Activated CD8-positive, alpha-beta memory T cell treated with anti-CD3 and anti-CD28 coated beads, Interleukin-2, amount 10 ng/mL, durations not matched to agents 7 days and 5 days (primary cell): ENCODE measurements at places on chromosomes 3 and 15.

DNA sequence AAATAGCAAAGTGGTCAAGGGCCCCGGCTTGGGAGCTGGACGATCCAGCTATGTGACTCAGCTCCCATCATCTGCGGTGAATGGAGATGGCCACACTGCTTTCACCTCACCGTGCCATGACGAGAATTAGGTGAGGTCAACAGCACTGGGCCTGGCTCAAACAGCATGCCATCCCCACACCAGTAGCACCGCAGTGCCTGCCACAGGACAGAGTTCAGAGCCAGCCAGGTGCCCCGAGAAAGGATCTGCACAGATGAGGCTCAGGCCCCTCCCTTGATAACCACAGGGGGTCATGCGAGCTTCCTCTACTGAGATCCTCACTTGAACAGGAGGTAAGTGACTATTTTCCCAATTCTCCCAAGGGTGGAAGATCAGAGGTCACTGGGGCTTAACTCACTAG lies 29.4 kb downstream of the ZXDC start:
- no peak overlapping the region for H3K27ac ChIP-seq
- H3K4me3 ChIP-seq = no peak overlapping the region
- H3K36me3 ChIP-seq = no peaks in the 10 kb centered on the region

DNA sequence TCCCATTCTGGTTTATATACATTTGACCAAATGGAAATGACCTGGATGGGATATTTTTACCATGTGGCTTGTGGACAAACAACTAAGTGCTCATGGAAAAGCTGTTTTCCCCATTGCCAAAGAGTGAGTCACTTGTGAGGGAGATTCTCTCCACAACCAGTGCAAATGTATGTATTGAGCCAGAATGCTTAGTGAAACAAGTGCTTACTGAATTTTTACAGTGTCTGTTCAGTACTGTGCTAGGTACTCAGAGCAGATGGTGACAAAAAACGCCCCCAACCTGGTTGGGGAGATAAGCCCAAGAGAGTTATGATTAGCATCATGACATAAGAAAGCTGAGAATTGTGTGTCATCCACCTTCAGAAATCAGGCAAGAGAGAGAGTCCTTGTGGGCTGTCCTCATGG lies 2.3 kb downstream of the CHP1 start:
- peaks cover 29% of the 10 kb centered on the region for H3K4me1 ChIP-seq
- no peak overlapping the region for H3K27ac ChIP-seq
- peaks cover 7% of the 10 kb centered on the region for H3K27me3 ChIP-seq
- H3K4me3 ChIP-seq = no peak overlapping the region

- no peak overlapping the region for H3K27ac ChIP-seq
- peaks cover 8% of the 10 kb centered on the region for H3K4me1 ChIP-seq
- H3K4me3 ChIP-seq = no peak overlapping the region
- no peak for DNase-seq
Observed at GRCh38 chr15:78343276-78344060, 3.3 kb downstream of the CRABP1 start.

GRCh38 chr3:172600644-172601065 lies 77.4 kb upstream of the TNFSF10 start:
- H3K27me3 ChIP-seq = peaks cover 6% of the 10 kb centered on the region
- DNase-seq = no peak
- peaks cover 18% of the 10 kb centered on the region for H3K4me1 ChIP-seq
- H3K27ac ChIP-seq = no peak overlapping the region
- no peak overlapping the region for H3K4me3 ChIP-seq

DNA sequence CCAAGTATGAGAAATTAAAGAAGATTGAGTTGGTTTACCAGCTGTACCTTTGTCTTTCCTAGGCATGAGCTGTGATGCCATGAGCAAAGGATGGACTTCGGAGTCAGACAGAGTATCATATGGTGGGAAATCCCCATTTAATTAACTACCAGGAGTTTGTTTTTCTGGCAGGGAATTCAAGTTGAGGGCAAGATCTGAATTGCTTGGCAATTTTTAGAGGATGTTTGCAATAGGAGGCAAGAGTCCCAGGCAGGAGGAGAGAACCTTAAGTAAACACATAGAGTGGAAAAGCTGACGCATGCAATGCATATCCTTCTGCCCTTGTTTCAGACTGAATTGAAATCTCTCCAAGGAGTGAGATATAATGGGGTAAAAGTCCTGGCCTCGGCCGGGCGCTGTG lies 569.7 kb upstream of the MDFIC2 start:
- H3K27me3 ChIP-seq = peaks cover 12% of the 10 kb centered on the region
- no peak overlapping the region for H3K4me3 ChIP-seq
- no peaks in the 10 kb centered on the region for H3K36me3 ChIP-seq
- no peaks in the 10 kb centered on the region for H3K4me1 ChIP-seq

DNA sequence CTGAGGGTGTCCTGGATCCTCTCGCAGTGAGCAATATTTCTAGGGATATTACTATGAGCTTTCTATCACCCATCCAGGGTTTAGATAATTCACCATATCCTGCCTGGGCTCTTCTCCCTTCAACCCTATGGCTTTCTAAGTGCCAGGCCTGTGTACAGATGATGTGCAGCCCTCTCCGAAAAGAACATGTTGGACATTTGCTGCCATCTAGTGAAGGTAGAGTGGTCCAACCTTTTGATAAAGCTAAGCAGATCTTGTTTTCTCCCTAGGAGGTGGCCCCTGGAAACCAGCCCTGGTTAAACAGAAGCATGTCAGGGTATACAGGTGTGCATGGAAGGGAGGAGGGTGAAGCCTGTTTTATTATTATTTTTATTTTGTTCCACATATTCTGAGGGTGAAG lies 27.9 kb upstream of the SCN10A start:
- H3K36me3 ChIP-seq = no peaks in the 10 kb centered on the region
- no peak overlapping the region for H3K27ac ChIP-seq
- DNase-seq = no peak
- H3K27me3 ChIP-seq = peaks cover 32% of the 10 kb centered on the region

GRCh38 chr15:90232941-90233386 lies 777 bp downstream of the CIB1 start:
- peak overlapping the region; percentile 89 for H3K4me3 ChIP-seq
- H3K36me3 ChIP-seq = peaks cover 35% of the 10 kb centered on the region
- H3K27ac ChIP-seq = peak overlapping the region; percentile 94
- no peak for DNase-seq
- no peaks in the 10 kb centered on the region for H3K27me3 ChIP-seq

DNA sequence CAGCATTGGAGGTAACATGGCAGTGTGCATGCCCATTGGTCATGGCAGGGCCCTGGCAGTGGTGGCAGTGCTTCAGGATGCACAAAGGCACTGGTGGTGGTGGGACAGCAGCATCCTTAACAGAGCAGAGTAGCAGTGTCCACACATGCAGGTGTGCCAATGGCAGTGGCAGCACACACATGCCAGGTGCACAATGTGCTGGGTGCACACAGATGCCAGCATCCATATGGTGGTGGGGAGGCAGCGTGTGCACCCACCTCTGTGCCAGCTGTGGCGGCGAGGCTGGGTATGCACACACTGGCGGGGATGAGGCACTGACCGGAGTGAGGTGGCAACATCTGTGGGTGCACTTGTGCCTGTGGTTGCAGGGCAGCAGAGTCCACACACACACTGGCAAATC lies 150.6 kb downstream of the SI start:
- no peaks in the 10 kb centered on the region for H3K36me3 ChIP-seq
- H3K27me3 ChIP-seq = no peaks in the 10 kb centered on the region
- no peaks in the 10 kb centered on the region for H3K4me1 ChIP-seq
- no peak for DNase-seq

DNA sequence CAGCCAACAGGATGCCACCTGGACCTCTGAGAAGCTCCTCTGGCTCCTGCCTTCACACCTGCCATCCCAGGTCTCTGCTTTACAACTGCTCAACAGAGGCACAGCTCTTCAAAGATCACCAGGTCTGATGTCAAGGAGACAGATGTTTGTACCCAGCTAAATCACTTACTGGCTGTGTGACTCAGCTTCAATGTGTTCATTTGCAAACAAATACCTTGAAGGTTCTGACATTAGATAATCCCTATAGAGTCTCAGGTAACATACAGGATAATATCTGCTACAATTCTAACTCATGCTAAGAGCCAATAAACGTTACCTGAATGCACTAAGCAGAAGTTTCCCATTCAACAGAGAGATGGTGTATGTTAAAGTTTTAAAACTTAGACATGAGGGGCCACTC lies 163.4 kb upstream of the IGF1R start:
- no peaks in the 10 kb centered on the region for H3K36me3 ChIP-seq
- H3K4me1 ChIP-seq = no peaks in the 10 kb centered on the region
- no peak overlapping the region for H3K4me3 ChIP-seq

DNA sequence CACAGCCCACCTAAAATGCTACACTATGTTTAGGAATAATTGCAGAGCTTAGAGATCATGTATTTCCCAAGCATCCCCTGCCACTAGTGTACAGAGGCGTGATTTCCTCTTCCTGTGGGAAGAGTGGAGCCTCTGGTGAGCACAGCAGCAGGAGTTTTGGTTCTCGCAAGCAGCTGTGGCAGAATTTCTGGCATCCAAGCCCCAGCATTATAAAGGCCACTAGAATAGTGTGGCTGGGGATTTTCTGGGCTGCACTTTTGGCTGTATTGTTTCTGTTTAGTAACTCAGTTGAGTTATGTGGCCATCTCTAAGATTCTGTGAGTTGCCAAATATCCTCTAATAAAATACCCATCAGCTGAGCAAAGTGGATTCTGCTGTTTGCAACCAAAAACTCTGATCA lies 64.7 kb downstream of the GPR176 start:
- no peak for DNase-seq
- no peak overlapping the region for H3K27ac ChIP-seq
- no peak overlapping the region for H3K4me3 ChIP-seq
- no peaks in the 10 kb centered on the region for H3K36me3 ChIP-seq
- no peaks in the 10 kb centered on the region for H3K4me1 ChIP-seq
- peaks cover 41% of the 10 kb centered on the region for H3K27me3 ChIP-seq

DNA sequence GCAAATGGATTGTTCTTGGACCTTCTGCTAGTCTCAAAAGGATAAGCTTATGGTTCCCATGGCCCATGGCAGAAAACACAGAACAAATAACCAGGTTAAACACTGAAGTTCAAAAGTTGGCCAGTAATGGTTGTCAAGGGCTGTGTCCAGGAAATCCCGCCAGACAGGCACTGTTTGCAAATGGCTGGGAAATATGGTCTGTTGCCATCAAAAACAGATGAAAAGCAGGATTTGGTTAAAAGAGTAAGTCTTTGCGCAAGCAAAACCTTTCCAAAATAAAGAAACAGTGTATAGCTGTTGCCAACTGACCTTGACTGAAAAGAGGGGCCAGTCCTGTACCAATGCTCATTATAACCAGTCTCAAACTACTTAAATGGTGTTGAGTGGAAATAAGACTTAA lies 58.6 kb downstream of the WWTR1 start:
- H3K36me3 ChIP-seq = no peaks in the 10 kb centered on the region
- no peak for DNase-seq
- H3K4me3 ChIP-seq = no peak overlapping the region
- H3K27ac ChIP-seq = no peak overlapping the region

DNA sequence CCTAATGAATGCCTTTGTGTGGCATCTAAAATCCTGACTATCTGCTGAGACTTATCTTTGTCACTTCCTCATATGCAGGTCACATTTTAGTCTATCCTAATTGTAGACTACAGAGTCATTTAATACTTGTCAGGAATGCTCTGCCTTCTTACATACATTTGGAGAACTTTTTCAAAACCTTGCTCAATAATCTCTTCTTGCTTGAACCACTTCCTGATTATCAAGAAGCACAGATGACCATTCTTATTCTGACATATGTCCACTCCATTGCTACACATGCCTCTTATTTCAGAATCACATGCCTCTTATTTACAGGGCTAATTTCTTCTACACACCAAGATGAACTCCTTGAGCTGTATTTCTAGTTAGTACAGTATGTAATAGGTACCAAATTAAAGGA lies 400.3 kb downstream of the TBC1D5 start:
- no peak overlapping the region for H3K27ac ChIP-seq
- H3K36me3 ChIP-seq = no peaks in the 10 kb centered on the region
- no peaks in the 10 kb centered on the region for H3K4me1 ChIP-seq
- no peak overlapping the region for H3K4me3 ChIP-seq

GRCh38 chr3:65833761-65834505 lies 204.8 kb downstream of the MAGI1 start:
- no peaks in the 10 kb centered on the region for H3K36me3 ChIP-seq
- H3K4me1 ChIP-seq = no peaks in the 10 kb centered on the region
- H3K27me3 ChIP-seq = no peaks in the 10 kb centered on the region
- no peak overlapping the region for H3K4me3 ChIP-seq
- DNase-seq = no peak
- H3K27ac ChIP-seq = no peak overlapping the region

GRCh38 chr15:91150502-91151160 lies 50.6 kb downstream of the SV2B start:
- no peaks in the 10 kb centered on the region for H3K4me1 ChIP-seq
- no peaks in the 10 kb centered on the region for H3K36me3 ChIP-seq
- H3K27ac ChIP-seq = no peak overlapping the region
- no peak for DNase-seq
- H3K4me3 ChIP-seq = no peak overlapping the region

DNA sequence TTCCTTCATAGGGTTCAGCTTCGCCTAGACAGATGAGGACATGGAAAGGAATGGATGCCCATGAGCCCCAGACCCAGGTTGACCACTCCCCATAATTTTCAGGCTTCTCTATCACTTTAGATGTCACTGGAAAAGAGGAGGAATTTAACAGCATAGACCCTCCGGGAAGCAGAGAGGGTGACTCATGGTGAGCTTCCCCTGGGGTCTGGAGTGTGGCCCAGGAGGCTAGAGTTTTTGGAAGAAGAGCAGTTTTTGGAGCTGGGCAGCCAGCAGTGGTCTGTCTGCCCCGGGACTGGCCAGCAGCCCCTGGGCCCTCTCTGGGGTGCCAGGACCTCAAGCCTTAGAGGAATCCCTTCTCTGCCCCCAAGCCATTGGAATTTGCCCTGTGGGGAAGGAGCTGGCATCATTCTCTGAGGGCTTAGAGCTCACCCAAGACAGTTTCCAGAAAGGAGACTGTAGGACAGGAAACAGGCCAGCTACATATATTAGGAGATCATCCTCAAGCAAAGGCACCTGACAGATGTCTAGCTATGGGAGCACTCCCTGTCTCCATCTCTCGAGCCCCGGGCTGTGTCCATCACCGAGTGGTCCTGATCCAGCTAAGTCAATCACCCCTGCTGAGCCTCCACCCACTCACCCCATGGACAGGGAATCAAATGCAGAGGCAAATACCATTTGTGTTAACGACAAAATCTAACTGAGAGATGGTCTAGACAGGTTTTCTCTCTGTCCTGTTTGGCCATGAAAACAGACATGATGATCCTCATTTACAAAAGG lies 67.3 kb downstream of the MEGF11 start:
- DNase-seq = no peak
- peaks cover 44% of the 10 kb centered on the region for H3K27me3 ChIP-seq
- no peaks in the 10 kb centered on the region for H3K36me3 ChIP-seq

- no peak overlapping the region for H3K4me3 ChIP-seq
- no peak for DNase-seq
- peaks cover 14% of the 10 kb centered on the region for H3K36me3 ChIP-seq
- no peaks in the 10 kb centered on the region for H3K27me3 ChIP-seq
- H3K27ac ChIP-seq = no peak overlapping the region
Observed at GRCh38 chr3:33428734-33429133, 11.5 kb downstream of the UBP1 start.

DNA sequence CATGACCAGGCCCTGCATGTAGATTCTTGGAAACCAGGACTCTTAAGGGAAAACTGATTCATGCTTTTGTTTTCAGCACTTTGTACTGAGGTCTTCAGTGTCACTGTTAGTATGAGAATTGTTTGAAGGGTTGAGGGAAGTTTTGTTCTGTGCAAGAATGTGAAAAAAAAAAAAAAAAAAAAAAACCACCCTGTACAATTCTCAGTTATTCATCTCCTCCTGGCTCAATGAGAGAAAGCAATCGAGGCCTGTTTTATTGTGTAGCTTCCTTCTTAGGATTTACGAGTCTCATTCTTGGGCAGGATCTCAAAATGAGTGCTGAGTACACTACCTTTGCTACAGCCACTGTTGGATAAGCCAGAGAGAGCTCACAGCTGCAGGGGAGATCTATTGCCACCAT lies 469.5 kb downstream of the CNTN4 start:
- H3K36me3 ChIP-seq = no peaks in the 10 kb centered on the region
- H3K4me1 ChIP-seq = no peaks in the 10 kb centered on the region
- no peaks in the 10 kb centered on the region for H3K27me3 ChIP-seq
- H3K4me3 ChIP-seq = no peak overlapping the region
- no peak for DNase-seq
